ENCODE measurements at places on chromosomes 7 and 10.

GRCh38 chr7:19317461-19317860 lies 172.2 kb upstream of the FERD3L start:
- DNase-seq, result no peak

- no peak for DNase-seq
Measured at GRCh38 chr10:70508912-70509756, 30.6 kb downstream of the PALD1 start.

GRCh38 chr10:124245191-124245590 lies 151.8 kb upstream of the CHST15 start:
- DNase-seq, result no peak

- DNase-seq, result no peak
Measured at GRCh38 chr7:923108-924041, 31.1 kb downstream of the ADAP1 start.

DNA sequence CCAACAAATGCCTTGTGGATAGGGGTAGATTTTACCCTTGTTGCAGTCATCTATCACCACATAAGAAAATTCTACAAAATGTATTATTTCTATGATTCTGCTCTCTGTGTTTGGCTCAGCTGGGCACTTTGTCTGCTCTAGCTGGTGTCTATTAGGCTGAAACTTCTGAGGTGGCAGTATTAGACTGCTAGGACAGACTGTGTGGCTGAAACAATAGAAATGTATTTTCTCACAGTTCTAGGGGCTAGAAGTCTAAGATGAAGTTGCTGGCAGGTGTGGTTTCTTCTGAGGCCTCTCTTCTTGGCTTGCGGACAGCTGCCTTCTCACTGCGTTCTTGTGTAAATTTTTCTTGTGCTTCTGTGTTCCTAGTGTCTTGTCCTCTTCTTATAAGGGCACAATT lies 1139.6 kb upstream of the LRRTM3 start:
- DNase-seq, result no peak

DNA sequence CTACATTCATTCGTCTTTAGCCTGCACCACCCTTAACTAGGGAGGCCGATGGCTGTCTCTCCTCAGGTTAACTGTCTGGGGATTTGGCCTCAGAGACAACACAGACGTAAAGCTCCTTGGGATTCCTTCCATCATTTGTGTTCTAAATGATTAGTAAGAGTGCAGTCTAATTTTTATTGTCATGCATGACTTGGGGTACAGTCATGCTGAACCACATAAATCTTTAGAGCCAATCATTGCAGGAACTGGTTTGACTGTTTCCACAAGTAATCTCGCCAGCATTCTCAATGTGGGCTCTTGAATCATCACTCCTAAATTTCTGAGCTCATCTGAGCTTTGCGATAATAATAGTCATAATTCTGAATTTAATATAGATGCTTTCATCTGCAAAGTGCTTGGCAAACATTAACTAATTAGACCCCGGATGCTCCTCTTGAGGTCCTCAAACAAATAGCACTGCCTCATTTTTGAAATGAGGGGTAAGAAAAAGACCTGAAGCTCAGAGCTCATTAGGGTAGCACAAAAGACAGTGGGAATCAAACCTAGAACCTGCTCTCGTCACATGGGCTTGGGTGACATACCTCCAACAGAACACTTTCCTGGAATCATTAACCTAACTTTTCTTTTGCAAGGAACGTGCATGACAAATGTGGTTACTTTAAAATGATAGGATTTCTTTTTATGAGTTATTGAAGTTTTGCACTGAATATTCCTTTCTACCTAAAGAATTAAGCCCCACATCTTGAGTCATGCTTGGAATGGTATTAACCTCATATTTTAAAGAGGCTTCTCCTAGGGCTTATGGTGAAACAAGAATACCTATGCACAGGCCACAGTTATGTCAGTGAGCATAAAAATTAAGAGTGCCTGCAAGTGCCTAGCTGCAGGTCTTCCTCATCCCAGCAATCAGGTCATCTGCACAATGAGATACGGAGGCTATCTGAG lies 118.9 kb upstream of the NRP1 start:
- no peak for DNase-seq

Measured in AG04449 (cell line).